ENCODE measurements at places on chromosomes 3 and 15.

- DNase-seq, result peak; percentile 15
Measured at GRCh38 chr3:58116161-58116955, 94.4 kb downstream of the DNASE1L3 start.

GRCh38 chr15:33154351-33155166, 40.0 kb downstream of the FMN1 start:
- no peak for DNase-seq

GRCh38 chr3:197468866-197469382, 86.8 kb downstream of the BDH1 start:
- DNase-seq, result no peak

DNA sequence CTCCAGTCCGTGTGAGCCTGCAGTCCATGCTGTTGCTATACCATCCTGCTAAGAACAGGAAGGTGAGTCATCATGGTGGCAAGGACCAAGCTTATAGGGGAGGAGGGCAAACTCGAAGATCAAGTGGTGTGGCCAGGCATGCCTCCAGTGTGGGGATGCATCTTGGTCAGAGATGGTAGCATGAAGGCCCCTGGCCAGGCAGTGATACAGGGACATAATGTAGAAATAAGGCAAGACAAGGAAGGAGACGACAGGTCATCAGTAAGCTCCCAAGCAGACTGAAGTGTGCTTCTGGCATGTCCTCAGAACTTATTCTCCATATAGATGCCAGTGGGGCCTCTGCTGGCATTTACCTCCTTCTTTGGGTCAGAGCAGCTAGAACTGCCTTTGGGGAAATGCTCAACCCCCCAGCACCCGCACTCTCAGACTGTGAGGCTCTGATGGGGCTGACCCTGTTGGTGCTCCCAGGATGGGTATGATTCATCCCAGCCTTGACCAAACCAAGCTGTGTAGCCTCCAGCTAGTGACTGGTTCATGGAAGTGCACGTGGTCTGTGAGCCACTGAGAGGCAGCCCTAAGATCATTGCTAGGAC, 52.5 kb upstream of the ATP2B2 start:
- no peak for DNase-seq

DNA sequence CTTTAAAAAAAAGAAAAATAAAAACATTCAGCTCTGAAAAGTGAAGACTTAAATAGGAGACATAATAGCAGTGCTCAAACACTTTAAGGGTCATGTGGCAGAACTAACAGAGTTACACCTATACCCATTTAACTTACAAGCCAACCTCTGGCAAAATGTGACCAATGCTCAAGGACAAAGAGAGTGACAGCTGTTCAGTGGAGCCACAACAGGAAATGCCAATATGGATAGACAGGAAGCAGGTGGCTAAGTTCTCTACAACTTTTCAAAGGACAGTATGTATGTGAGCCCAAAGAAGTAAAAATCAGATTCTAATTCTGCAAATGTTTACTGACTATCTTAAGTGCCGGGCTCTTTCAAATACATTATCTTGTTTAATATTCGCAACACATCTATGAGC, 3.4 kb downstream of the TMCC1 start:
- no peak for DNase-seq

- DNase-seq, result no peak
Measured at GRCh38 chr3:195248281-195248680, 22.7 kb downstream of the XXYLT1 start.

DNA sequence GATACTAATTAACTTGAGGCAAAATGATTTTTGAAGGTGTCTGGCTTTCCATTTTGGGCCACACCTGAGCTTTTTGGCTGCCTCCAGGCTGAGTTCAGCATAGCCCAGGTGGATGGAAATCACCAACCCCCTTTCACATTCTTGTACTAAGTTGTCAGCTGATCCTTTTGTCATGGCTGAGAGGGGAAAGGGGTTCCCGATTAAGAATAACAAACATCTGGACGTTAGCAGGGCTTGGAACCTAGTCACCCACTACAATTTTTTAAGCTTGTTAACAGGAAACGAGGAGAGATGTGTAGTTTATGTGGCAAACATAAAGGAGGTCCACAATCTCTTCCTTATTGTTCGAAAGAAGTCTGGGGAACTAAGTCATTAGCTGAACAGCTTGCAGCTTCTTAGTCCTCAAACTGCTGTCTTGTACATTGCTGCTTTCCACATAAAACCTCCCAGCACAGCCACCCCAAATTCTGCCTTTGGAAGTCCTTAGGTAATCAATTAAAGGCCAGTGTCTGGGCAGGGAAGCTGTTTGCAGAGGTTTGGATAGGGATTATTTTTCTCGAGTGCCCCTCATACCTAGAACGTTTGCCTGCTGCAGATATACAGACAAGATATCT, 5.0 kb downstream of the NR2F2 start:
- DNase-seq, result no peak

- DNase-seq, result no peak
Measured at GRCh38 chr3:167575000-167575600, 78.6 kb downstream of the WDR49 start.

GRCh38 chr15:91632981-91633380, 220.5 kb upstream of the SLCO3A1 start:
- no peak for DNase-seq

DNA sequence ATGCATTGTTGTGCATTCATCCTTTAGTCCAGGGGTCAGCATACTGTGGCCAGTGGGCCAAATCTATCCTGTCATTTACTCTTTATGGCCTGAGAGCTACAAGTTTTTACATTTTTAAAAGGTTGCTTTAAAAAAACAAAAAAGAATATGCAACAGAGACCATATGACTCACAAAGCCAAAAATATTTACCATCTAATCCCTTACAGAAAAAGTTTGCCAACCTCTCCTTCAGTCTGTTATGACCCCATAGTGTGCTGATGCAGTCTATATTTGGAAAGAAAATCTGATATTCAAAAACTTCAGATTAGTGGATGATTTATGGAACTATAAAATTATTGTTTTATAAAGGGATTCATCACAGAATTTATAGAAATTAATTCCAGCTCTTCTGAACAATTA, 237.5 kb upstream of the IL12A start:
- no peak for DNase-seq

DNA sequence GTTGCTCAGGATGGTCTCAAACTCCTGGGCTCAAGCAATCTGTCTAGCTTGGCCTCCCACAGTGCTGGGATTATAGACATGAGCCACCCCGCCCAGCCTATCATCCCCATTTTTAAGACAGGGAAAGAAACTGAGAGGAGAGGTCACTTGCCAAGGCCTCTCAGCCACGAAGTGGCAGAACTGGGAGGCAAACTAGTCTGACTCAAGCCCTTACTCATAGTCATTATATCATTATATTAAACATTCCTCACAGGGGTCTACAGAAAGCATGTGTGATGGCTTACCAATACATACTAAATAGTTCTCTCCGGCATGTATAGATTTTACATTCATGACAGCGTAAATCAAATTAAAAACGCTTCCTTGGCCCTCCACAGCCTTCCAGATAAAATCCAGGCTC, 62.0 kb upstream of the ZBTB38 start:
- DNase-seq, result no peak
